ENCODE measurements at places on chromosomes 1 and 21. TPM values are rescaled to one million over a fixed set of nuclear protein-coding genes. Genes with fewer than 3 reads are reported as not detected.

ST6GALNAC5 gene
- total RNA-seq: 166 TPM

XKR8 gene
- total RNA-seq: 3.9 TPM

CD101 gene
- 0.48 TPM for total RNA-seq

AQP10 gene
- total RNA-seq: not detected

IL22RA1 gene
- total RNA-seq: 3.1 TPM

DNA sequence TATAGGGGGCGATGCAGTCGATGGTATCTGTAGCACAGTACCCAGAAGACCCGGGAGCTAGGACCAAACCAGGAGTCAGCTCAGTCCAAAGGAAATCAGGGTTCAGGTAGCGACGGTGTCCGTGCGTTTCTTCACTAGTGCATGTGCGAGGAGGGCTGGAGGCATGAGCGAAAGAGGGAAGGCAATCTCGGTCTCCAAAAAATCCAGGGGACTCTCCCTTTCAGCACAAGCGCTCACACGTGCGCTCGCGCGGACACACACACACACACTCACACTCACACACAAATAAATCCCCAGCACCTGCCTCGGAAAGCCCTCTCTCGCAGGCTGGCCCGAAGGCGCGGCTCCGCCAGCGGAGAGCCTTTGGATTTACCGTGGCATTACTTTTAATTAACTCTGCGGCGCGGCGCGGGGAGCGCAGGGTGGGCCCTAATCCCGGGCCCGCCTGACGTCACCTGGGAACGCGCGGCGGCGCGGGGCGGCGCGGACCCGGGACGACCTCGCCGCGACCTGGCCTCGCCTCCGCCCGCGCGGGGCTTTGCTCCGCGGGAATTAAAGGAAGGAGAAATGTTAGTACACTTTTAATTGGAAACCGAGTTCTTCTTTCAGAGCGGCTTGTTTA lies 121.2 kb downstream of the LMX1A start:
- DNase-seq: no peak

- DNase-seq: peak; percentile 30
Measured at GRCh38 chr1:217272385-217272784, 358.5 kb downstream of the GPATCH2 start.

DNAJC28 gene
- 1.9 TPM for total RNA-seq

DNA sequence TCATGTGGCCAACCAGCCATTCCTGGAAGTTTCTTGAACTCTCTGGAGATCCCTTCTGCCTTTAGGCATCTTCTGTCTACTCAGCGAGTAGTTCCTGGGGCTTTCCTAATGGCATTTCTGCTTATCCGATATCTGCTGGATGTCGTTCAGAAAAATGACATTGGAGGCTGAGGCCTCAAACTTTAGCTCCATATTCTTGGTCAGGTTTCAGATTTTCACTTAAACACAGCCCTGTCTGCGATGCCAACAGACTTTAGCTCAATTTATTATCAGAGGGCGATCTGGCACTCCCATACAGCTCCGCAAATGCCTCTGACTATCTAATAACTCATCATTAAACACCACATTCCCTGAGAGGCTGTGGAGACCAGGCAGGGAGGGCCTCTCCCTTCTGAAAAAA lies 46.3 kb upstream of the ETS2 start:
- DNase-seq: no peak

MPC2 gene
- 34.9 TPM for total RNA-seq

TCP10L gene
- total RNA-seq: not detected

DNA sequence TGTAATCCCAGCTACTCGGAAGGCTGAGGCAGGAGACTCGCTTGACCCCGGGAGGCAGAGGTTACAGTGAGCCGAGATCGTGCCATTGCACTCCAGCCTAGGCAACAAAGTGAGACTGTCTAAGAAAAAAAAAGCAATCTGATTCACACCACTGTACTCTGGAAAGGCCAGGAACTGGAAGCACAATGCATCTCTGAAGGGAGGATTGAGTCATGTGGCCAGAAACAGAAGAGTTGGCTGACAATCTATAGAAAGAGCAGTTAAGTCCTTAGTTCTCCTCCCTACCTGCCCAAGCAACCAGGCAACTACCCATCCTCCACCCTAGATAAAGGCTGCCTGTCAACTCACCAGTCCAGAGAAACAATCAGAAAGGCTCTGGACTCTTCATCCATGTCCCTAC lies 45.9 kb downstream of the PIK3R3 start:
- DNase-seq: no peak

Data from umbilical cord (tissue), 2 donors.